Stimulated activated CD8-positive, alpha-beta memory T cell treated with anti-CD3 and anti-CD28 coated beads, Interleukin-7, amount 100 ng/mL, for 24 hours (primary cell): ENCODE measurements at places on chromosomes 1 and 21.

GRCh38 chr1:161994175-161994668 is 29.4 kb downstream of the OLFML2B start:
- no peak for DNase-seq

- DNase-seq, result no peak
Measured at GRCh38 chr1:59295618-59296017, 1.3 kb upstream of the FGGY start.

- DNase-seq, result no peak
Measured at GRCh38 chr1:226063977-226064815, 1.7 kb downstream of the H3-3A start.

DNA sequence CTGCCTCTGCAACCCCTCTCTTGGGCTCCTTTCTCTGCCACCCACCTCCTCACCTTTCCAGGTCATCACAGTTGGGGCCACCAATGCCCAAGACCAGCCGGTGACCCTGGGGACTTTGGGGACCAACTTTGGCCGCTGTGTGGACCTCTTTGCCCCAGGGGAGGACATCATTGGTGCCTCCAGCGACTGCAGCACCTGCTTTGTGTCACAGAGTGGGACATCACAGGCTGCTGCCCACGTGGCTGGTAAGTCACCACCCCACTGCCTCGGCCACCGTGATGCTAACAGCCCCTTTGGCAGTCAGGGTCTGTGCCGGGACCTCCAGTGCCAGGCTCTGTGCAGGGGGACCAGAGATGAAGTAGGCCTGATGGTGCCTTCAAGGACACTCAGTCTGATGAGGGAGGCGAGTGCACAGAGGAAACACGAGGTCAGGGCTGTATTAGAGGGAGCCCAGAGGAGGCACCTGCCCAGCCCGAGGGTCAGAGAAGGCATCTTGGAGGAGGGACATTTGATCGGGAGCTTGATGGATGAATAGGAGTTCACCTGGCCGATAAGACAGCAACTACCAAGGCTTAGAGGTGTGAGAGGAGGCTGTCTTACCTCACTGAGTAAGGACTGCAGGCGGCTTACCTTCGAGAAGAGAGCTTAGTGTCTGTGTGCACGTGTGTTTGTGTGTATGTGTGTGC is 18.1 kb downstream of the PCSK9 start:
- no peak for DNase-seq

DNA sequence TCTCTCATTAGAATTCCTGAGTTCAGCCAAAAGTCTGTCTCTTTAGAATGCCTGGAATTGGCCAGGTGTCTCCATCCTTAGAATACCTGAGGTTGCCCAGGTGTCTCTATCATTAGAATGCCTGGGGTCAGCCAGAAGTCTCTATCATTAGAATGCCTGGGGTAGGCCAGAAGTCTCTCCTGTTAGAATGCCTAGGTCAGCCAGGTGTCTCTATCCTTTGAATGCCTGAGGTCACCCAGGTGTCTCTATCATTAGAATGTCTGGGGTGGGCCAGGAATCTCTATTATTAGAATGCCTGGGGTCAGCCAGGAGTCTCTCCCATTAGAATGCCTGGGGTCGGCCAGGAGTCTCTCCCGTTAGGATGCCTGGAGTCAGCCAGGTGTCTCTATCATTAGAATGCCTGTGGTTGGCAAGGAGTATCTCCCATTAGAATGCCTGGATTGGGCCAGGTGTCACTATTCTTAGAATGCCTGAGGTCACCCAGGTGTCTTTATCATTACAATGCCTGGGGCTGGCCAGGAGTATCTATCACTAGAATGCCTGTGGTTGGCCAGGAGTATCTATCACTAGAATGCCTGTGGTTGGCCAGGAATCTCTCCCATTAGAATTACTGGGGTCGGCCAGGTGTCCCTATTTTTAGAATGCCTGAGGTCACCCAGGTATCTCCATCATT is 43.0 kb downstream of the RNF187 start:
- DNase-seq, result no peak

- DNase-seq, result no peak
Measured at GRCh38 chr1:77382366-77382765, 100.5 kb downstream of the AK5 start.
